ENCODE measurements at places on chromosomes 12 and 14.

DNA sequence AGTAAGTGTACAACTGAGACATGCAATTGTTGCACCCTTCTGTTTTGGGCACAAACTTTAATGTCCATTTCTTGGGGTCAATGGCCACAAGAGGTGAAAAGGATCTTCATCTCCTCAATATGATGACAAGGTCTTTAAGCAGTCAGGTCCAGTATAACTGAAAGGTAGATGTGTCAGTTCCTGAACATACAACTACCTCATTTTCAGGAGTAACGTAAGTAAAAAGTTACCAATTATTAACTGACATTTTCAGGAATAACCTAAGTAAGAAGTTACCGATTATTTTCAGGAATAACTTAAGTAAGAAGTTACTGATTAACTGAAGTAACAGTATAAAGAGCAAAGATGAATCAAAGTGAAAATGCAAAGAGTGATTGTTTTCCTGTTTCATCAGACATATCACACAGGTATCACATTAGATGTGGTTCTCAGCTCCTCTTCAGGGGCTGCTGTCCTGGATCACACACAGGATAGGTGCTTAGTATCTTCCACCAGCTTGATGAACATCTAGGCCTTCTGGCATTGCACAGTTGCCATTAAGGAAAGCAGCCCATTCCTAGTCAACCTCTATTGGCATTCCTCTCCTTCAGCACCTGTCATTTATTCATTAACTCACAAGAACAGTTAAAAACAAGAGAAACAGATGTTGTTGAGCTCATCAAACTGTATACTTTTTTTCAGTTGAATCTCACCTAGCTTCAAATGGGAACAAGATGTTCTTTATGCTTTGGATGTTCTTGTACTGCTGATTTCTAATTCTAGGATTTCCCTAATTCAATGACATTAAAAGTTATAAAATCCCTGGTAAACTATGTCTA, 200.0 kb downstream of the FOXG1 start:
- DNase-seq, result no peak

GRCh38 chr14:63875311-63875710, 22.5 kb downstream of the SYNE2 start:
- DNase-seq, result no peak

DNA sequence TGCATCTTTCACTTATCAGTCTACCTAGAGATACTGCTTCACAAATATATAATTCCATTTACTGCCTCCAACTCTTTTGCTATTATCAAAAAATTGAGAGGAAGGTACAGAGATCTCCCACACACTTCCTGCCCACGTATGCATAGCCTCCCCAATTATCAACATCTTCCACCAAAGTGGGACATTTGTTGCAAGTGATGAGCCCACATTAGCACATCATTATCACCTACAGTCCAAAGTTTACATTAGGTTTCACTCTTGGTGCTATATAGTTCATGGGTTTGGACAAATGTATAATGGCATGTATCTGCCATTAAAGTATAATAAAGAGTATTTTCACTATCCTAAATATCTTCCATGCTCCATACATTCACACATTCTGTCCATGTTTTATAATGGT, 66.3 kb downstream of the SLC2A13 start:
- no peak for DNase-seq

DNA sequence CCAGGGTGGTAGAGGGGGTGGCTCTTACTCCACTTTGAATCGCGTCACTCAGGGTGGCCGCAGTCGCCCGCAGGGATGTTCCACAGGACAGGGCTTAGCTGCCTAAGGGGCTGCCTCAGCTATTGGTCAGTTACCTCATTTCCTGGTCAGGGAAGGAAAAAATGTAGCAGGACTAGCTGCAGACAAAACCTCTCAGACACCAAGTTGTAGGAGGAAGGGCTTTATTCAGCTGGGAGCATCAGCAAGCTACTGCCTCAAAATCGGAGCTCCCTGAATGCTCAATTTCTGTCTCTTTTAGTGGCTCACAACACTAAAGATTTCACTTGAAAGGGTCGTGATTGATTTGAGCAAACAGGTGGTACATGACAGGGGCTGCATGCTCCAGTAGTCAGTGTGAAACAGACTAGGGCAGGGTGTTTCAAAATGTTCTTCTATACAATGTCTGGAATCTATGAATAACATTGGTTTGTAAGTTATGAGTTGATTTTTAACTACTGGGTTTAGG, 6.4 kb upstream of the CLEC6A start:
- no peak for DNase-seq

DNA sequence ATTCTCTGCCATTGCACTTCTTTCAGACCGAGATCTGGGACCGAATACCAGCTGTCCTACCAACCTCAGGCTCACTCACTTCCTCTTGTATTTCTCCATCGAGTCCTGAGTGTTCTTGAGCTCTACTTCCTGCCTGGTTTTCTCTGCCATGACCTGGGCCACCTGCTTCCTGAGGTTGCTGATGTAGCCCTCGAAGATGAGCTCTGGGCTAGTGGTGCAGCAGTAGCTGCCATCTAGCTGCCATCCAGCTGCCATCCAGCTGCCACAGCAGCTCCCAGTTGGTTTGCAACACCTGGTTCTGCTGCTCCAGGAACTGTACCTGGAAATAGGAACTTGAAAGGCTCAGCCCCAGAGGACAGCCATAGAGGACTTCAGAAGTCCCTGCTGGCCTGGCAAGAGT, 15.0 kb upstream of the KRT73 start:
- no peak for DNase-seq

- DNase-seq, result no peak
Observed at GRCh38 chr14:66701813-66702212, 193.9 kb downstream of the GPHN start.

- DNase-seq, result no peak
Observed at GRCh38 chr12:52662918-52663229, 10.9 kb upstream of the KRT2 start.

DNA sequence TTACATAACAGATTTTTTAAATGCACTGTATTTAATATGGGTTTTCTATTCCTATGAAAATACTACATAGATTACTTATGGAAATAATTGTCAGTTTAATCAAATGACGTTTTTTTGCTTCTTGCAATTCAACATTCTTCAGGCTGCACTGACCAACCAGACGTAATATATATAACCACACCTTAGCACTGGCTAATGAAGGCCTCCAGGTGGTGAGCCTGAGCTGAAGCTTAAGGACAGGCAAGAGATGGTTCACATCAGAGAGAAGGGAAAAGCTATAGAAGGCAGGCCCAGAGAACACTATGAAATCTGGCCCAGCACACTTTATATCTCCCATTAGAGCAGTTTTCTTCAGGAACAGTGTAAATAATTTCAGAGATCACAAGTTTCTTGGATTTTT, 2.8 kb upstream of the MDGA2 start:
- no peak for DNase-seq

DNA sequence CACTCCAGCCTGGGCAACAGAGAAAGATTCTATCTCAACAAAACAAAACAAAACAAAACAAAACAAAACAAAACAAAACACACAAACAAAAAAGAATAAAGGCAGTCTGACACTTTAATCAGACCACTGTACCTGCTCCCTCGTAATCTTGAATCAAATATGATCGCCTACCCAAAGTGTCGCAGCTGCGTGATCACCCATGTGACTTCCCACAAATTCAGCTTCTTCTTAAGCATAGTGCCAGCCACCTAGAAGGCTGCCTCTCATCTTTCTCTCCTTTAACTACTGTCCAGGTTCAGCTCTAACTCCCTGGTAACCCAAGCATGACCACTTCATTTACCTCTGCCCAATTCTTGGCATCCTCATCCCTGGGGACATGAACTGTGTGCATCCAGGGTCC, 37.4 kb downstream of the FMNL3 start:
- no peak for DNase-seq

DNA sequence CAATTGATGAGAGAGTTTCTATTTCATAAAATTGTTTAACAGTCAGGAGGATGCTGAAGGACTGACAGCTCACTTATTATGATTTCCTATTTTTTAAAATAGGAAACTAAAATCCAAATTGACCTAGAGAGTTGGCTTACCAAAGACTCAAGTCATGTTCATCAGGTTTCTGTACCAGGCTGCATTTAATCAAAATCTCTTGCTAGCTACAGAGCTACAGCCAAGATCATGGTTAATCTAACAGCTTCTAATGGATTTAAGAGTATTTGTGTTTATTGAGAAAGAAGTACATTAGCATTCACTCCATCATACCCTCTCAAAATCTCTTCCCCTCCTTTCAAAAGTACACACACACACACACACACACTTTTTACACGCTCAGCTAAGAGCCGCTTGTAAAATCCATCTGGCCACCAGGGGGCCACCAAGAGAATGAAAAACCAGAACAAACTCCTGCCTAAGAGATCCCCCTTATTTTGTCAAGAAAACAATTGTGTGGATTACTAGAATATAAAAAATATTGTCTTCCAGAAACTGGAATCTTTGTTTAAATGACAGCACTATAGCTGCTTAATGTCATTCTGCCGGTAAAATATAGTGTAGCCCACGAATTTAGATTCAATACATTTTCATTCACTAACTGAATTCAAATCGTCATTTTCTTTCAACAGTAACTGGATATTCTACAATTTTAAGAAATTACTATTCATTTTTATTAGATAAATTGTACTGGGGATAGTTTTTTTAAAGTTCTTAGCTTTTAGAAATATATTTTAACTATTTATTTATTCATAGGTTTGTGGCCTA, 334.0 kb downstream of the BTG1 start:
- no peak for DNase-seq

DNA sequence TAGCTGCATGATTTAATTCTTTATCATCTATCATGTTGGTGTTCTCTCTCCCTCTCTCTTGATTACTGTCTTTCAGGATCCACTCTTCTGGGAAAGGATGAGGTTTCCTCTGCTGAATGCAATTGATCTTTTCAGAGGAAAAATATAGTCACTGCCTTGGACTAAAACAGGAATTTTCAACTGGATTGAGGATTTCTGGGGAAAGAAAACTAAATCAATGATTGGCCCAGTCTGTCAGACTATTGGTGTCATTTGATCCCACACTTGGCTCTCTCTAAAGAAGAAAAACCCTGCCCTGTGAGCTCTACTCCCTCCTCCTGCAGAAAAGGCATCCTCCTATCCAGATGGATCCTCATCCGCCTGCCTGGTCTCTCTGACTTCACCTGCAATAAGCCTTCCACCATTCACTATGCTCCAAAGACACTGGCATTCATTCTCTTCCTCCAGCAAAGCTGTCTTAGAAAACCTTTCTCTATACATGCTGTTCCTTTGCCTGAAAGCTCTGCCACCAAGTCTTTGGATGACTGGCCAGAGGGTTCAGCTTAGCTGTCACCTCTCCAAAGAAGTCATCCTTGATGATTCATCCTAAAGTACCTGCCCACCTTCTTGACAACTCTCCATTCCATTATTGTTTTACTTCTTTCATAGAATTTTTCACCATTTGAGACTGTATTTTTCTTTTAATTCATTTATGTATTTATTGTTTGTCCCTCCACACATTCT, 127.7 kb upstream of the CAND1 start:
- no peak for DNase-seq

DNA sequence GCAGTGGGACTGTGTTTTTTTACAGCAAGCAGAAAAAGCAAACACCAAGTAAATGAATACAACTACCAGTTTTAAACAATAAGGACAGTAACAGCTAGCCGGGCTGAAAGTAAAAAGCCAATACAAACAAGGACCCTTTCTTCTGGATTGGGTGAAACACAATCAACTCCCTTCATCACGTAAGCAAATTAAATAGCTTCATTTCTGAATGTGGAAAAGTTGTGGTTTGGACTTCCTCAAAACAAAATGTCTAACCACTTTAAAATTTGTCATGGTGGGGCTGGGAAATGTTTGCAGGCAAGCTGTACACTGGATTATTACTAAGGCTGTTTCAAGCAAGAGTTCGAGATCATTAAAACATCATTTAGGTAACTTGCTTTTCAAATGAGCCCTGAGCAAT, 47.4 kb downstream of the TCHP start:
- DNase-seq, result no peak

DNA sequence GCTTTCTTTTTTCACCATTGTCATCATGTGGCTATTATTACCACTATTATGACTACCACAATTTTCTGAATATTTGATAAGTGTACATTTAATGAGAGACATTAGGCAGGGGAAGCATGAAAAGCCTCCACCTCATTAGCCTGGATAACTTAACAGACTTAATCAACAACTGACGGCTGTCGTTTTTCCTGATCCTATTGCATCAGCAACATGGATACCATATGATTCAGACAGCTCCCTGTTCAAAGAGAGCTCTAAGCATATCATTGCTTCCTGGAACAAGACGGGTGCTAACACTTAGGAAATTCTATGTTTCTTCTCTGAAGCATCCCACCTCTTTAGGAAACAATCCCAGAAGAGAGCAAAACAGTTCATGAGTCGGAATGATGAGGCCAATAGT, 765.2 kb downstream of the NOVA1 start:
- DNase-seq, result no peak

DNA sequence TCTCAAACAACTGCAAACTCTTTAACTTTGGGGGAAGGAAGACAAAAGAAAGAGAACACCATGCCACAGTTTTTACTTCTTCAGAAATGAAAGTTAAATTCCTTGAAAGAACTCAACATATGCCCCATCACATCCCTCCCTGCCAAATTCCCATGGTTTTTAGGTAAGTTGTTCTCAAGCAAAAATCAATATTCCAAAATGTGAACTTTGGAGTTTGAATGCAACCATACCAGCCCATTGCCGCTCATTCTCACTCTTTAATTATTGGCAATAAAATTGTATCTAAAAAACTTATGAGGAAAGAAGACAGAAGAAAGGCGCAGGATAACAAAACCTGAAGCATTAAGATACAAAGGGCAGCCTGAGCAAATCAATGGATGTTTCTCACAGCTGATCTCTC, 31.8 kb upstream of the CEP83 start:
- no peak for DNase-seq

DNA sequence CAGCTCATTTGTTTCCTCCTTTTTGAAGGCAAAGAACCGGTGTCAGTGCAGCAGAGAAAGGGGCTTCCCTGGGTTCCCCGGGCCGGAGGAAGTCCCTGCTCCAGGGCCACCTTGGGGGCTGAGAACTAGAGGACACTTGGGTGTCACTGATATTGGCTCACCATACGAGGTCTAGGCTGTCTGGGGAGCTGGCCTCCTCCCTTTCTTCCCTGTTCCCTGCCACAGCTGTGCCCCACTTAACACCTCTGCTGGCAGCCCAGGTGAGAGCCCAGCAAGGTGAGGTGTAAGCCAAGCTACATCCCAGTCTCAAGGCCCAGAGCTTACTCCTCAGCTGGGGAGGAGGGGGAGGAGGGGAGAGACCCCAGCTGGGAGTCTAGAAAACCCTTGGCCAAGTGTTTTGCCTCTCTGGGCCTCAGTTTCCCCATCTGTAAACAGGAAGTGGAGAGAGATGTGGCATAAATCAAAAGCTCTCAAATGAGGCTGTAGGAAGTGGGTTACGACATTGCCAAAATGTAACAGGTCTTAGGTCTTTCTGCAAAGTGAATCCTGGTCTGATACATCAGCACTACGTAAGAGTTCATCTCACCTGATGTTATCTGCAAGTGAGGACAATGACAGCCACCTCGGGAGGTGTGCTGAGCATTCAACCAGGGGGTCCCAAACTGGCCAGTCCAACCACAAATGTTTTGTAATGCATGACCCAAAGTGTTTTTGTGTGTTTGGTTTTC, 25.5 kb downstream of the RASAL1 start:
- DNase-seq, result no peak

GRCh38 chr12:54650409-54650808, 2.2 kb upstream of the DCD start:
- no peak for DNase-seq

GRCh38 chr14:60215127-60215444, 33.9 kb upstream of the PPM1A start:
- no peak for DNase-seq
